GM23338 (cell line): ENCODE measurements at places on chromosomes 16 and 17. TPM values are rescaled to one million over a fixed set of nuclear protein-coding genes. Genes with fewer than 3 reads are reported as not detected.

The RPH3AL gene
- 2.7 and 3.5 TPM in 2 replicates for polyA plus RNA-seq

The TMED6 gene
- polyA plus RNA-seq: 0.29 and 1.3 TPM in 2 replicates

The SLC16A6 gene
- polyA plus RNA-seq: 0.16 TPM in 1 of 2 replicates, not detected in the other

The HCRT gene
- 0.70 TPM in 1 of 2 replicates, not detected in the other for polyA plus RNA-seq

The SOX8 gene
- 5.7 and 6.7 TPM in 2 replicates for polyA plus RNA-seq

The GP1BA gene
- polyA plus RNA-seq: 0.14 and 0.24 TPM in 2 replicates

The PRR14 gene
- polyA plus RNA-seq: 12.7 and 13.0 TPM in 2 replicates

The CHST5 gene
- not detected in 2 replicates for polyA plus RNA-seq

The GAS7 gene
- polyA plus RNA-seq: 1.9 TPM in 2 replicates

The SMIM36 gene
- polyA plus RNA-seq: not detected in 2 replicates

The TMC7 gene
- 0.75 and 1.7 TPM in 2 replicates for polyA plus RNA-seq

The CLEC19A gene
- 0.26 TPM in 1 of 2 replicates, not detected in the other for polyA plus RNA-seq

The LGALS9B gene
- polyA plus RNA-seq: not detected in 2 replicates

The ABCA10 gene
- not detected in 2 replicates for polyA plus RNA-seq

The HS3ST2 gene
- polyA plus RNA-seq: 1.4 and 2.1 TPM in 2 replicates

The KRTAP9-4 gene
- polyA plus RNA-seq: not detected in 2 replicates

The MLYCD gene
- 2.3 and 3.2 TPM in 2 replicates for polyA plus RNA-seq

The EVPLL gene
- 0.18 and 0.56 TPM in 2 replicates for polyA plus RNA-seq

The PITPNM3 gene
- 0.68 and 1.0 TPM in 2 replicates for polyA plus RNA-seq

The MMD gene
- polyA plus RNA-seq: 40.0 and 46.4 TPM in 2 replicates

The ENPP7 gene
- polyA plus RNA-seq: not detected in 2 replicates

The ANKFY1 gene
- 12.1 and 12.9 TPM in 2 replicates for polyA plus RNA-seq

The TBX2 gene
- 0.10 TPM in 1 of 2 replicates, not detected in the other for polyA plus RNA-seq

The FZD2 gene
- polyA plus RNA-seq: 6.1 and 6.2 TPM in 2 replicates

The DHRS7C gene
- polyA plus RNA-seq: not detected in 2 replicates

The AATK gene
- 1.1 and 1.3 TPM in 2 replicates for polyA plus RNA-seq

The PAGR1 gene
- 76.7 and 78.7 TPM in 2 replicates for polyA plus RNA-seq

The IRF8 gene
- polyA plus RNA-seq: 0.47 and 1.3 TPM in 2 replicates

The CFAP119 gene
- 4.4 and 5.2 TPM in 2 replicates for polyA plus RNA-seq

The NPIPB9 gene
- 0.71 and 2.1 TPM in 2 replicates for polyA plus RNA-seq

The RHBDF2 gene
- 9.4 and 10.5 TPM in 2 replicates for polyA plus RNA-seq

The MMP2 gene
- 25.2 and 25.6 TPM in 2 replicates for polyA plus RNA-seq

The MAF gene
- polyA plus RNA-seq: 0.91 and 0.92 TPM in 2 replicates

The CAPN15 gene
- 27.3 and 30.7 TPM in 2 replicates for polyA plus RNA-seq

The PABPN1L gene
- not detected in 2 replicates for polyA plus RNA-seq

The OTOA gene
- polyA plus RNA-seq: 0.16 TPM in 1 of 2 replicates, not detected in the other

The SKAP1 gene
- 0.27 and 0.59 TPM in 2 replicates for polyA plus RNA-seq

The ADPRM gene
- polyA plus RNA-seq: 6.8 and 7.6 TPM in 2 replicates

The SLFN14 gene
- not detected in 2 replicates for polyA plus RNA-seq

The ORMDL3 gene
- polyA plus RNA-seq: 33.6 and 41.3 TPM in 2 replicates

The CCL4 gene
- not detected in 2 replicates for polyA plus RNA-seq

The METTL16 gene
- 39.5 and 40.1 TPM in 2 replicates for polyA plus RNA-seq

The GCGR gene
- polyA plus RNA-seq: 0.23 and 0.92 TPM in 2 replicates
